ENCODE measurements at places on chromosomes 4 and X. TPM values are rescaled to one million over a fixed set of nuclear protein-coding genes. Genes with fewer than 3 reads are reported as not detected.

Gene ATP6AP1
- total RNA-seq: 81.0 TPM

Gene ERCC6L
- 0.05 TPM for total RNA-seq

Gene PLAC8
- total RNA-seq: 1.1 TPM

Gene CYTL1
- 0.42 TPM for total RNA-seq

Gene STAG2
- 34.8 TPM for total RNA-seq

Gene CPXCR1
- not detected for total RNA-seq

Gene PPBP
- 0.74 TPM for total RNA-seq

Gene GPR173
- total RNA-seq: 0.50 TPM

Gene CT45A2
- not detected for total RNA-seq

Gene SHROOM3
- 14.2 TPM for total RNA-seq

Gene TLR2
- total RNA-seq: 4.0 TPM

Gene SASH3
- 1.8 TPM for total RNA-seq

Gene PGRMC1
- 16.5 TPM for total RNA-seq

Gene PRRG1
- total RNA-seq: 18.4 TPM

Gene SRPX2
- total RNA-seq: 9.5 TPM

Gene MAGEC3
- not detected for total RNA-seq

Gene MYOZ2
- total RNA-seq: 792 TPM

Gene ERVMER34-1
- 7.2 TPM for total RNA-seq

Gene ARX
- total RNA-seq: not detected

Gene RTL5
- total RNA-seq: 2.5 TPM

Gene PAGE4
- total RNA-seq: not detected

Gene NCAPG
- total RNA-seq: 0.72 TPM

Gene CSAG3
- total RNA-seq: not detected

Gene CT45A3
- not detected for total RNA-seq

Gene BEND4
- not detected for total RNA-seq

Gene UPF3B
- total RNA-seq: 3.7 TPM

Gene TBC1D25
- total RNA-seq: 15.4 TPM

Gene APEX2
- total RNA-seq: 7.7 TPM

Gene KIAA1210
- not detected for total RNA-seq

Gene CT45A5
- total RNA-seq: not detected

Gene USP17L29
- total RNA-seq: not detected

Gene BEND2
- total RNA-seq: 0.12 TPM

Gene HGFAC
- total RNA-seq: 0.67 TPM

Gene FAM184B
- total RNA-seq: not detected

Gene AFF2
- total RNA-seq: 0.30 TPM

Gene ADGRA3
- total RNA-seq: 37.3 TPM

Gene SSX4B
- not detected for total RNA-seq

Gene UTP14A
- total RNA-seq: 8.0 TPM

Gene NHS
- total RNA-seq: 1.9 TPM

Gene UGT2B15
- total RNA-seq: not detected

Gene USP26
- total RNA-seq: not detected

Gene ZNF280C
- 1.4 TPM for total RNA-seq
